Suppressor macrophage treated with lipopolysaccharide for 1 hour (primary cell): ENCODE measurements at places on chromosomes 16 and 17.

GRCh38 chr17:17671369-17672129, 9.7 kb upstream of the RAI1 start:
- DNase-seq = no peak

GRCh38 chr16:1706386-1707192, 594 bp downstream of the MAPK8IP3 start:
- peak; percentile 40 for DNase-seq

DNA sequence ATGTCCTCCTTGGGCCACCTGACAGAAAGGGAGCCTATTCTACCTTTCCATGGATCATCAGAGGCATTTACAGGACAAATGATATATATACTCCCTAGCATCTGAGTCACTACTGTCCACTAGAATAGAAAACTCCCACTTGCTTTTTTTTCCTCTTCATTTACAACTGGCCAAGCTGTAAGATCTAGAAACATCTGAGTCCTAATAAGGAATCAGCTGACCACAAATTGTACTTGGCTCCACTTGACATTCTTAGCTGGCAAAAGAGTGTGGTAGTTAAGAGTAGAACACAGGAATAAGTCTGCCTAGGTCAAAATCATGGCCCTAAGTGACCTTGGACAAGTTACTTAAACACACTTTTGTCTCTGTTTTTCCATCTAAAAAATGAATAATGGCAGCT, 5.2 kb downstream of the RUSF1 start:
- no peak for DNase-seq

DNA sequence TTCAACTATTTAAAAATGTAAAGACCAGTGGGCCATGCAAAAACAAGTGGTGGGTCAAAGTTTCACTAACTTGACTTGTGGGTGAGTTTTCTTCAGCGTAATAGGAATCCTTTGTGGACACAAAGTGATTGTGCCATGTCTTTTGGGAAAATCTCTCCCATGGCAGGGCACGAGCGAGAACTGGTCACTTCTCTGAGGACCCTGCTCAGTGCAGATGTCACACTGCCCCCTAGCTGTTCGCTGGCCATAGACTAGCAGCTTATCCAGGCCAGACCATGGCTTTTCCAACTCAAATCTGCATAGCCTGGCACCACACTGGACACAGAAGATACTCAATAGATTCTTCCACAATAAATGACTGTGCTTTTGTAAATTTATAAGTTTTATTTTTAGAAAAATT, 306.0 kb upstream of the CCL2 start:
- no peak for DNase-seq

DNA sequence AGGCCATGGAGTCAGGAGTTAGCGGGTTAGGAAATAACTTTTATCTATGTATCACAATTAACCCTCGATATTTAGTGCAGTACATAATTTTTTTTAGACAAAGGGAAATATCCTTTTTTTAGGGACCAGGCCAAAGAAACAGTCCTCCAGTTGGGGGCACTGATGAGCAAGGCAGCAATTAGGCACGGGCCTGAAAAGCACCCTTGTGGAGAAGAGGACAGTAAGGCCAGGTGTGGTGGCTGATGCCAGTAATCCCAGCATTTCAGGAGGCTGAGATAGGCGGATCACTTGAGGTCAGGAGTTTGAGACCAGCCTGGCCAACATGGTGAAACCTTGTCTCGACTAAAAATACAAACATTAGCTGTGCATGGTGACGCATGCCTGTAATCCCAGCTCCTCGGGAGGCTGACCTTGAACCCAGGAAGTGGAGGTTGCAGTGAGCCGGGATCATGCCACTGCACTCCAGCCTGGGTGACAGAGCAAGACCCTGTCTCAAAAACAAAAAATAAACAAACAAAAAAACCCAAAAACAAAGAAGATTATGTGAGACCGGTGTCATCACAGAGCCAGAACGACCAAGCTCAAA, 158.3 kb upstream of the NOL11 start:
- peak; percentile 27 for DNase-seq

GRCh38 chr16:19295393-19295792, 9.9 kb downstream of the CLEC19A start:
- DNase-seq = peak; percentile 22

DNA sequence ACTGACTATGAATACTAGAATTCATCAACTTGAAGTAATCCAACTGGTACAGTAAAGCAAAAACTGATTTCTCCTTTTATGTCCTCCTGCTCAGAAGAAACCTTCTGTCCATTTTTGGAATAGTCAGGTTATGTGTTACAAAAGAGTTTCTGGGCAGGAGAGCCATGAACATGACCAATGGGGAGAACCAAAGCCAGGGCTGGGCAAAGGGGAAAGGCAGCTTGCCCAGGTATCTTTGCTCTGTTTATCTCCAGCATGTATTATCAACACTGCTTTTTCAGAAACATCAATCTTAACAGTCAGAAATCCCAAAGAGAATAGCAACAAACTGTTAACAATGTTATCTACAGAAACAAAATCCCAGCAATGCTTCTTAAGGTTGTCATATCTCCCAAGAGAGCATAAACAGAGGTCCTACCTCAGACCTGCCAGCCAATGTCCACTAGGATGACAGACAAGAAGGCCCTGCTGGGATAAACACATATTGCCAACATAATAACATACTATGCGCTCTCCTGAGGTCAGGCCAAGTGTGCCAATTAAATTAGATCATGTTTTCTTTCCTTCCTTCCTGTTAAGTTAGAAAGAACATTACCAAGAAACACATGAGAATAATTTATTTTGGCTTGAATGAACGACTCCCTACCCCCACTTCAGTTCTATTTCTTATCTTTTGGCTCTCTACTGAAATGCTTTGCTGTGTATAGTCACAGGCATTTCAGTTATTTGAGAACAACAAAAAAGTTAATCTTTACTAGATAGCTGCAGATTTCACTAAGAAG, 28.0 kb downstream of the BLMH start:
- DNase-seq = no peak

- peak; percentile 78 for DNase-seq
Observed at GRCh38 chr16:89749637-89750036, 28.3 kb downstream of the ZNF276 start.

DNA sequence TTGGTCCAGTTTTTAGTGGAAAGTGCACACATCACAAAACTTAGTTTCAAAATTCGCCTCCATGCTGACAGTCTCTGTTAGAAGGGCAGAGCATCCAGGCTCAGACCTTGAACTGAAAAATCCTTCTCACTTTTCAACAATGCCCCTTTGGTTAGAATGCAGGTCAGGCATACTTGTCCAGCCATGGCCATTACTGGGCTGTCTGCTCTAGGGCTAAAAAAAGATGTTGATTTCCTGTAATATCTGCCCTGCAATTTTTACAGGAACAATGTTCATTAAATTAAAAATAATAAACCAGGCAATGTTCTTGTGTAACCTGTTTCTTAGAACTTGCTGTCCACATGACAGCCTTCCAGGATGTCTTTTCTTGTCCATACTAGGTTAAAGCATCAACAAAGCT, 122.4 kb downstream of the SNX11 start:
- DNase-seq = no peak
